Forelimb muscle (tissue), 1 donor: ENCODE measurements at places on chromosomes 4 and X. TPM values are rescaled to one million over a fixed set of nuclear protein-coding genes. Genes with fewer than 3 reads are reported as not detected.

ARHGAP36 gene
- 520 TPM for polyA plus RNA-seq

BEND2 gene
- polyA plus RNA-seq: 0.05 TPM

ATP8A1 gene
- polyA plus RNA-seq: 7.1 TPM

VCX3A gene
- polyA plus RNA-seq: not detected

MUC7 gene
- not detected for polyA plus RNA-seq

XPNPEP2 gene
- 3.6 TPM for polyA plus RNA-seq

DNA sequence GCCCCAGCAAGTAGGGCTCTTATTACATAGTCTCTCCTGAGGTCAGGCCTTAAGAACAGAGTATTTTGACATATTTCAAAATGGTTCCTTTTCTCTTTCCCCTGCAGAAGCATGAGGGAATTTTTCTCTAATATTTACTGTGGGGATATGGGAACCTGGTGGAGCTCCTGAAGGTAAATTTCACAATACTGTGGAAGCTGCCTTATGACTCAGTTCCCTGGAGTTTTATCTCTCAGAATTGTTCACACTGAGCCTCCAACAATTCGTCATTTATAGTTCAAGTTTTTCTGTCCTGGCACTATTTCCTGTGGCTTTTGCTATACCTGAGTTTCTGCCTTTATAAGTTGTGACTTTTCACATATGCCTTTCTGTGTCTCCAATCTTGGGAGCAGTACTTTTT lies 607.2 kb upstream of the NDST4 start:
- DNase-seq: no peak

GRCh38 chr4:40150932-40151331 lies 45.9 kb upstream of the RHOH start:
- DNase-seq: no peak

DNA sequence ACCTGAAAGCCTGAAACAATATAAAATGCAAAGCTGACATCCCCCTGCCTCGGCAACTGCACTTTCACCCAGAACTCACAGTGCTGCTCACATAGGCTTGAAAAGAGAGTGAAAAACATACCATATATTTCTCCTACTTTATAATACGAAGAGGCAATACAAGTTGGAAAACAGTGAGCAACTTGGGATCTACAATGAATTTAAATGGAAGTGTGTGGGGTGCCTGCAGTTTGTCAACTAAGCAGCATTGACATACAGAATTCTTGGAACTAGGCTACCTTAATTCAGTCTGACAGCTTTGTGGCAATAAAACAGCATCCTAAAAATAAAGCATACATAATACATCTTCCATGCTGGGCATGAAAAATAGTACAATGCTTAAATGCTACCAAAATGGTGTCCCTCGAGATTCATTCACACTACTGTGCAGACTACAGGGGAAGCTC lies 8.0 kb downstream of the GASK1B start:
- no peak for DNase-seq

DNA sequence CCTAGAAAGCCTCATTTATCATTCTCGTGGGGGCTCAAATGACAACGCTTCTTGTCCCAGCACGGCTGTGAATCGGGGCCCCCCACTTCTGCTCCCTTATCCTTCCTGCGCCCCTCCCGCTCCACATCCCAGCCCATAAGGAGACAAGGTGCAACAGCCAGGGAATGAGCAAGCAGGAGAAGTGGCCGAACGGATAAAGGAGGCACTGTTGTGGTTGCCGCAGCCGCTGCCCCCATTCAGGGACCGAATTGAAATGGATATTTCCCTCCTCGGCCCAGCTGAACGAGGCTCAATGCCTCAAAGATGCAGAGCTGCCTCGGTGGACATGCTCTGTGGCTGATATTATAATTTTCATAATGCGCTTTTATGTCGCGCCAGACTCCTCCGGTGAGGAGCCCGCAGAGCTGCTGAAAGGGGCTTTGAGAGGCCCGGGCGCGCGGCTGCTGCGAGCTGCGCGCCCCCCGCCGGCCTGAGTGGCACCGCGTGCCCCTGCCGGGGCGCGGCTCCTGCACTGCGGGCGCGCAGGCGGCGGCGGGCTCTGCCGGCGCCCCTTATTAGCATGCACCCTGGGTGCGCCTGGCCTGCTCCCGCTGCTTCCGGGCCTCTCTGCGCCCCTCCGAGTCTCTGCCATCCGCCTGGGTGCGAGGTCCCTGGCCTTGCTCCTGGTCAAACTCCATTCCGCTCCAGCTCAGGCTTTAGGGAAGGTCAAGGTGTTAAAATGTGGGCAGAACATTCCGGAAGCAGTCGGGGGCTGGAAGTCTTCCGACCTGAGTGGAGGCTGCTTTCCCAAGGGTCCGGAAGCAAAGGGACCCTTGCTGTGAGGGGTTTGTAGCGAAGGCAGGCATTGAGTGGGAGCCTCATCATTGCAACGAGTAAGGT lies 68.2 kb upstream of the TMEM33 start:
- no peak for DNase-seq
